Ecto neural progenitor cell (in vitro differentiated cells): ENCODE measurements at places on chromosomes 7 and 10.

GRCh38 chr7:121351682-121352081 is 22.9 kb downstream of the WNT16 start:
- no peak for DNase-seq

DNA sequence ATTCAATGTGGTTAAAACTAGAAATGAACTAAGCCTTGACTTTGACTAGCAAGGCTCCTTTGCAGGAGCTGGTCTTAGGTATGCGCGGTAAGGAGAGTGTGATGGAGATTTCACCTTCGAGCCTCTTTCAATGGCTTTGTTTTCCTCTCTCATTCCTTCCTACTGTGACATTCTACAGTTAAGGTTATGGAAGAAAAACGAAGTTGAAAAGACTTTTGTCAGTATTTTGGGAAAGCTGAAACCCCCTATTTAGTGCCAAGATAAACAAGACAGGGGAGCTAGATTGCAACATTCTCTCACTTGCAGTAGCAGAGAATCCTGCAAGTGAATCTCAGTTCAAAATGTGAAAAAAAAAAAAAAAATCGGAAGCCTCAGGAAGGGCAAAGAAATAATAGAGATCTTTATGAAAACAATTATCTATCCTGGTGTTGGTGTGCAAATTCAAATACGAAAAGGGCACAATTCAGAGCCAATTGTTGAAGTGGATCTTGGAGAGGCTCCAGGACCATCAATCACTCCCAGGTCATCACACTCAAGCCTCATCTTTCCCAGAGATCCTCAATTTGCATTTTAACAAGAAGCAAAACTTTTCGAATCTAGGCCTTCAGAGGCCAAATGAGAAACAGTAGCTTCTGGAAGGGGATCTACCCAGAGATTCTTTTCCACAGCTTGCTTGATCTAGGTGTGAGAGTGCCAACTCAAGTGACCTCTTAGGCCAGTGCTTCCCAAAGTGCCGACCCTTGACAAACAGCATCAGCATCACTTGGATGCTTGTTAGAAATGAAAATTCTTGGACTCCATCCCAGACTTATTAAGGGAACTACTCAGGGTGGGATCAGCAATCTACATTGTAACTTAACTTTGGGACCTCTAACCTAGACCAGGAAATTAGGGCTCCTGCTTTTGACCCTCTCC is 163.8 kb downstream of the INHBA start:
- no peak for DNase-seq

DNA sequence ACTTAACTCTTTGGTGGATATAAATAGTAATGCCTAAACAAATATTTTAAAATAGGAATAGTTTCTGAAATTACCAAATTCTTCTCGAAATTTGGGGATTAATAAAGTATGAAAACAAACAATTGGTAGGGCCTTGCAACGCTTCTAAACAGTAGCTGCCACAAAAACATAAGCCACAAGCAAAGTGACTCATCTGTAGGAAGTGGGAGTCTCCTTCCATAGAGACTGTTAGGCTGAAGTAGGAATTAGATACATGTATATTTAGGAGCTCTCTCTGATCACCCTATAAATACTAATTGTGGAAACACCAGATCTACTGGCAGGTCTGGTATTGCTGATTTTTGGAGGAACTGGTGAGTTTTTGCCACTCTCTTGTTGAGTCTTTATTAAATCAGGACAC is 5.7 kb upstream of the LMOD2 start:
- no peak for DNase-seq

DNA sequence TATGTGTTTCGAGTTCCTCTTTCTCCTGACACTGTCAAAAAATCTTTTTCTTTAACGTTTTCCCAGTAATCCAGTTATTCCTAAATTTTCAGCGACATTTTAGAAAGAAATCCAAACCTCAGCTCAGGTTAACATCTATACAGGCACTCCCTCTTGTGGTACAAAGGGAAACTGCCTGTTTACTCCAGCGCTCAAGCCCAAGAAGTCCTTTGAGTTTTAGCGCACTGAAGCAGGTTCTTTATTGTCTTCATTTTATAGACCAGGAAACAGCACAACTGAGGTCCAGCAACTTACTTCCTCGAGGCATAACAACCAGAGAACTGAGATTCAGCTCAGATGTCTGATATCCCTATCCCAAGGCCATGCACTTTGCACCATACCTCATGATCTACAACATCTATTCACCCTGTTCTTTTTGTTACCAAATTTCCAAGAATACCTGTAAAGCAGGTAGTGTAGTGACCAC is 287.2 kb upstream of the MKLN1 start:
- peak; percentile 53 for DNase-seq

DNA sequence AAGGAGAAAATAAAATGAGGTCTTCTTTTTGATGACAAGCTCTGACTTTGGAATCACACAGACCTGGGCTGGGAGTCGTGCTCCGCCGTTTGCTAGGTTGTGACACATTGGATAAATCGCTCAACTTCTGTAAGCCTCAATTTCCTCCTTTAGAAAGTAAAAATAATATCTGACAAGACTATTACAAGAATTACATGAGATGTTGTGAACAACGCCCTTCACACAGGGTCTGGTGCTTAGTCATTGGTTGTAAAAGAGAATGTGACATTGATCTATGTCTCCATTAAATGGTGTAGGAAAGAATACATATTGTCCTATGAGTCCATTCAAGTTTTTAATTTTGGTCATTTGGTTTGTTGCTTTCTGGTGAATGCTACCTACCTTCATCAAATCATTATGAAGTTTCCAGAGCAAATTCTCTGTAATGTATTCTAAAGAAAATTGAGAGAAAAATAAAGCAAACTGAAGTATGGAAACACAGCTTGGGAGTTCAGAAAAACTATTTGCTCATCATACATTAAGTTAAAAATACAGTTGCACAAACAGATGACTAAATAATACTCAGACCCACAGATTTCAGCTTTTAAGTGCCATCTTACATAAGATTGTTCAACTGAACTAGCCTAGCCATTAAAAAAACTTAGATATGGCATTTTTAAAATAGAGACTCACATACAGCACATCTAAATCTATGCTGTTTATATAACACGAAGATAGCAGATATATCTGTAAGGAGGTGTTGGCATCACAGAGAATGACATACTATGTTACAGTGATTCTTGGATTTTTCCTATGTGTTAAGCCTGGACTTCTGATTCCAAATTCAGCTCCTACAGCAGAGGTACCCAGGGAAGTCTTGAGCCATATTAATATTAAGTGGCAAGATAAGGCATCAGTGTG is 12.3 kb upstream of the ADRB1 start:
- DNase-seq: no peak

- no peak for DNase-seq
These were observed 57.6 kb downstream of the MALSU1 start for GRCh38 chr7:23356726-23357125.

- DNase-seq: no peak
These were observed 879.5 kb downstream of the SORCS1 start for GRCh38 chr10:106284802-106285587.

DNA sequence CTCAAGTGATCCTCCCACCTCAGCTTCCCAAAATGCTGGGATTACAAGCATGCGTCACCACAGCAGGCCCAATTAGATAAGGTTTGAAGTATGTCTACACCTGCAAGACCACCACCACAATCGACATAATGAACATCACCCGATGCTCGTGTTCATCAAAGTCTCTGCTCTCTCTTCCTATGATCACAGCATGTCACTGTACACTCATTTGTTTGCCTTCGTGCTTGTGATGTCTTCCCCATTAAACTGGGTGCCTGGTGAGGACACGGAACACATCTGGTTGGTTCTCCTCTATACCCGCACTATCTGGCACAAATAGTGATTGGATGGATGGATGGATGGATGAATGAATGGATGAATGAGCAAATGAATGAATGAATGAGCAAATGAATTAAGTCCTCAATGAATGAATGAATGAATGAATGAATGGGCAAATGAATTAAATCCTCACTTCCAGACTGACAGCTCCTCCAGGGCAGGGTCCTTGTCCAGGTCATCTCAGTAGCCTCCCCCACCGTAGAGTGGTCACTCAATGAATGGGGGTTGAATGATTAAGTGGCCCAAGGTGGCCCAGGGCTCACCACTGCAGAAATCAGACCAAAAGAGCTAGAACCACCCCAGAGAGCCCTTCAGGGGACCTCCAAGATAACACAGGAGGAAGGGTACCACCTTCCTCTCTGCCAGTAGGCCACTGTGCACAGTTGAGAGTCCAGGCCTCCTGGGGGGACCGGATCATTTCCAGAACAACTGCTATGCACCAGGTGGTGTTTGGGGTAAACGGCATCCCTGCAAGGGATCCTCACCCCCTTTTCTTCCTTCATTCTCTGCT is 101.9 kb upstream of the TNRC18 start:
- peak; percentile 59 for DNase-seq

- DNase-seq: no peak
These were observed 106.2 kb downstream of the ITIH5 start for GRCh38 chr10:7560519-7560918.

DNA sequence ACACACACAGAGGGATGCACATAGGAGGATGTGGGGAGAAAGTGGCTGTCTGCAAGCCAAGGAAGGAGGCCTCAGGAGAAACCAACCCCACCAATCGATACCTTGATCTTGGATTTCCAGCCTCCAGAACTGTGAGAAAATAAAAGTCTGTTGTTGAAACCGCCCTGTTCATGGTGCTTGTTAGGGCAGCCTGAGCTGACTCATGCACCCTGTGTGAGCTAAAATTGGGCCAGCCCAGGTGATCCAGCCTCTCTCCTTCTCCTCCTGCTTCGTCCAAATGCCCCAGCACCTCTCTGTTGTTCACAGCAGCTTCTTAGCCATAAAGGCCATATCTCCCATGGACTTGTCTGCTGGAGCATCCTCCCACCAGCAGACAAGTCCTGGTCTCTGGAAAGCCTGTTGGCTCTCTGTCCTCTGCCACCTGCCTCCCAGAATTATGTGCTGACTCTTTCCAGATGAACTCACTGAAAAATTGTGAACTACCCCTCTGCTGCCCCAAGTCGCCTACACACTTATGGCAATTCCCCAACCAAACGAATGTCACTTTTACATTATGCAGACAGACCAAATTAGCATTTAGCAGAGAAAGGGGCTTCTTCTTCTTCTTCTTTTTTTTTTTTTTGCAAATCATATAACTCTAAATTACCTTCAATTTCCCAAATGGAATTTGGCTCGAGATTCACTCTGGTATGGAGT is 30.2 kb upstream of the CARD11 start:
- DNase-seq: no peak

- DNase-seq: no peak
These were observed 13.8 kb downstream of the TAF3 start for GRCh38 chr10:7832060-7832459.

- peak; percentile 68 for DNase-seq
These were observed 2.1 kb upstream of the HOXA1 start for GRCh38 chr7:27097686-27098577.

DNA sequence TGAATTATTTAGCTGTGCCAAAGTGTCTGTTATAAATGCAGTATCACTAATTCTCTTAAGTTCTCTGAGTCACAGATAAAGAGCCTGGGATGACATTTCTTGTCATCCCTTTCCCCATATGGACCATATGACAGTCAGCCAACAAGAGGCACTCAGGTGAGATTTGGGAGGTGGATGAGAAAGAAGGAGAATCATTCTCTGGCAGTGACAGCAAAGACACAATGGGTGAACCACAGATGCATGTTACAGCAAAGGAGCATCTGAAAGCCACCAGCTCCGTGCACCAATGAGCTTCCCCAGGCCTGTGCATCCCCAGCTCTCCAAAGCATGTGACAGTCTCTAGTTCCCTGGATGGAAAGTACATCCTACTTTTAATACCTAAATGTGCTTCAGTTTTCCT is 10.8 kb downstream of the GIMAP6 start:
- no peak for DNase-seq

DNA sequence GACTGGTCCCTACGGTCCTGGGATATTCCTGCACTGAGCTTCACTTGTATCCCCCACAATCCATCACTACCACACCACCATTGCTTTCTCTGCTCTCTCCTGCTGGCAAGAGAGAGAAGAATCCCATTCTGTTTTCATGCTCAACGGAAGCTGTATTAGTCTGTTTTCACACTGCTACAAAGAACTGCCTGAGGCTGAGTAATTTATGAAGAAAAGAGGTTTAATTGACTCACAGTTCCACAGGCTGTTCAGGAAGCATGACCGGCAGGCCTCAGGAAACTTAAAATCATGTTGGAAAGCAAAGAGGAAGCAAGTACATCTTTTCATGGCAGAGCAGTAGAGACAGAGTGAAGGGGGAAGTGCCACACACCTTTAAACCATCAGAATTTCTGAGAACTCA is 260.4 kb upstream of the LYZL1 start:
- DNase-seq: no peak

DNA sequence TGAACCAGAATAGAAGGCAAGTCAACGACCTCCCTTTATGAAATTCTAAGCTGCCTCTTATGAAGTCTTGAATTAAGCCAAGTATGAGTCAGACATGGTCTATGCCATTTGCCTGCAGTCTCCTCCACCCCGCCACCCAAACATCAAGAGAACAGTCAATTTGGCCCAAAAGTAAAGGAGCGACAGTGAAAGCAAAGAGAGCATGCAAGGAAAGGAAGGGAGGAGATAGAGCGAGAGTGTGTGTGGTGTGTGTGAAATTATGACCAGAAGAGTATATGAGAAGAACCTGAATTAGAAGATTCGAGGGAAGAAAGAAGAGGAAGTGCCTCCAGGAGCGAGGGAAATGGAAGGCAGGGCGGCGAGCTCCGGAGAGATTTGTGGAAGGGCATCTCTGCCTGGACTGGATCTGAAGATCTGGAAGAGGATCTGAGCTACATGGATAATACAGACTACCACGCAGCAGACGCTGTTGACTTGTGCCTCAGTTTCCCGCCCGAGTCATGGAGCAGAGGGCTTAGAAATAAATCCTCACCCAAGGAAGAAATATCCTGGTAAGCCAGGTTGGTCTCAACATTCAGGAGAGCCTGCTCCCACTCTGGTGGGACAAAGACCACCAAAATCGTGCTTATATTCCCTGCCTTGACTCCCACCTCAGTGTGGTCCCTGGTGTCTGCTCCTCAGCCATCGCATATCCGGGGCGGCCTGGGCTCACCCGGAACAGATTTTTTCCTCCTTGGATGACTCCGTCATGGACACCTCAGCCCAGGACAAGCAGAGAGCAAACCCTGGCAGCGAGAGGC is 459 bp downstream of the ZDHHC6 start:
- no peak for DNase-seq

GRCh38 chr7:158585721-158586498 is 1.7 kb downstream of the PTPRN2 start:
- DNase-seq: no peak

- no peak for DNase-seq
These were observed 291.3 kb upstream of the ZMIZ1 start for GRCh38 chr10:78777466-78777865.

DNA sequence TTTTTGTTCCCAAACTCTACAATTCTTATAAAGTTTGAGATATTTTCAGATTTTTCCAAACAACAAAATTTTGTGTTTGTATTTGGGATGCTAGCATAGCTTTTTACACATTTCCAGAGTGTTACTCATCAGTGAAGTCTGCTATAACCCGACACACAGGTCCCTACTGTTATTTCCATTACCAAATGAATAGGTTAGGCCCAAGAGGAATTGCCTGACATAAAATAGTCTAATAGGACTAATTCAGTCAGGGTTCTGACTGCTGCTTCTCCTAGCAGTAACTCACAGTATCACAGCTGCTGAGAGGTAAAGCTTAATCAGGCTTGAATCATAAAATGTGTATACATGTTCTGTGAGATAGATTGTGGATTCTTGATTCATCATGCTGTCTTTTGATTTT is 49.1 kb upstream of the STRIP2 start:
- DNase-seq: no peak

GRCh38 chr7:102152672-102153598 is 133.7 kb upstream of the SH2B2 start:
- DNase-seq: no peak
